ENCODE measurements at places on chromosomes 5 and 9.

DNA sequence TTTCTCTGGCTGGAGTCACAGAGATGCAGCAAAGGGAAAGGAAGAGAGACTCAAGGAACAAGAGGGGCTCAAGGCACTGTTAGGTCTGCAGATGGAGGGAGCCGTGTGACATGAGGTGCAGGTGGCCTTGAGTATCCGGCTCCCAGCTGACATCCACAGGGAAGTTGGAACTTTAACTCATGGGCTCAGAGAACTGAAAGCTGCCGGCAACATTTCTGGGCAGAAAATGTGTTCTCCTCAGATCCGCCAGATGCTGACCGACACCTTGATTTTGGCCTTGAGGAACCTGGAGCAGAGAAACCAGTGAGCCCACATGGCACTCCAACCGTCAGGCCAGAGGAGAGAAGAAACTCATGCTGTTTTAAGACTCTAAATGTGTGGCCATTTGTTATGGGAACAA, 258.1 kb upstream of the IRX2 start:
- no peak for DNase-seq

- DNase-seq = peak; percentile 44
These were observed 9.5 kb downstream of the TOR4A start for GRCh38 chr9:137286975-137287383.

- DNase-seq = no peak
These were observed 112.2 kb downstream of the MTX3 start for GRCh38 chr5:79878721-79879336.

- DNase-seq = no peak
These were observed 166.0 kb upstream of the IRX2 start for GRCh38 chr5:2917524-2917923.

DNA sequence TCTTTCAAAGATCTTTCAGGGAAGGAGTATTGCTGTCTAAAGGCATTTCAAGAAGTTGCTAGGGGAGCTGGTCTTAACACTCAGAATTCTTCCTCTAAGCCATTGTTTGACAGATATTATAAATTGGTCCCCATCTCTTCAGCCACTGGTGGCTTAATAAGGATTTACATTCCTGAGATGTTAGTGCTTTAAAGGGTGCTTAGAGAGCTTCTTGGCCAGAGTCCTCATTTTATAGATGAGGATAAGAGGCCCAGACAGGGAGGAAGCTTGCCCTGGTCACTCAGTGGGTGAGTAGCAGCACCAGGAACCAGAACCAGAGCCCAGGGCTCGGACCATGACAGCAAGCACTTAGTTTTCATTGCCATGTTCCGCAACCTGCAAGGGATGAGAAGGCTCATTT, 53.2 kb downstream of the GALNT10 start:
- no peak for DNase-seq

DNA sequence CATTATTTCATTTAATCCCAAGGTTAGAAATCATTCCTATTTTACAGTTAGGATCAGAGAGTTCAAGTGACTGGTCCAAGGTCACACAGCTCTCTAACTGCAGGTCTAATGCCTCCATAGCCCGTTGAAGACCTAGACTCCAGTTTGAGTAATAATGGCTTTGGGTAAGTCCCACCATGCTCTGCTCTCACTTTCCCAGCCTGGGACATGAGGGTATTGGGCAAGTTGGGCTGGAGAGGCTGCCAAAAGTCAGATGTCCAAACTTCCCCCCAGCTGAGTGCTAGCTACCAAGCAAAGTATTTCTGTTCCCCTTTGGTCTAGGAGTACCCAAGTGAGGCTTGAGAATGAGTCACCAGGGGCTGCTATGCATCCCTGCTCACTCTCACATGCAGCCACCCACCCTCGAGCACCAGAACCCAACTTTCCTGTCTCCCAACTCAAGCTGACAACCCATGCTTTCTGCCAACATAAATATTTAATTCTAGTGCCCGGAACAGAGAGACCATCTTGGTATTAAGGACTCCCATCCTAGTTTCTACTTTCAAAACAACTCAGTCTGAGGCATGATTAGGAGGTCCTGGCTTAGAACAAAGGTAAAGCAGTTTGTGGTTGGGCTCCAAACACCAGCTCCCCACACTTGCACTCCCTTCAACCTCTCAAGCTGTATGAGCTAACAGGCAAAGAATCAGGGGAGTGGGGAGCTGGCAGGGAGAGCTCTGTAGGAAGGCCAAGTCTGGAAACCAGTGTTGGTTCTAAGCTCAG, 236.5 kb upstream of the TRIM32 start:
- no peak for DNase-seq

- DNase-seq = no peak
These were observed 182.2 kb upstream of the GRIA1 start for GRCh38 chr5:153308282-153308681.

DNA sequence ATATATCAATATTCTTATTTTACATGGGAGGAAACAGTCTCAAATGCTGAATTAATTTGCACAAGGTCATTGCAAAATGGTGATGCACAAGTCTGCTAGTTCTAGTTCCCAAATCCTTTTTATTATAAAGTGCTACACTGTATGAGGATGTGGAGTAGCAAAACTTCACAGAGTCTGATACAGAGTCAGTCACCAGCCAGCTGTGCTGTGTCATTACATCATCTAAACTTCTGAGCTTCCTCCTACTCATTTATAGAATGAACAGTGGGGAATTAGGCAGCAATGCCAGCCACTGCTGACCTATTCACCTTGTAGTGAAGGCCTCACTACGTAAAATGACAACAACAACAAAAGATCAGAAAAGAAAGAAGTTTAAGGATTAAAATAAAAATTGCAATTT, 357.8 kb downstream of the TMEM167A start:
- no peak for DNase-seq

DNA sequence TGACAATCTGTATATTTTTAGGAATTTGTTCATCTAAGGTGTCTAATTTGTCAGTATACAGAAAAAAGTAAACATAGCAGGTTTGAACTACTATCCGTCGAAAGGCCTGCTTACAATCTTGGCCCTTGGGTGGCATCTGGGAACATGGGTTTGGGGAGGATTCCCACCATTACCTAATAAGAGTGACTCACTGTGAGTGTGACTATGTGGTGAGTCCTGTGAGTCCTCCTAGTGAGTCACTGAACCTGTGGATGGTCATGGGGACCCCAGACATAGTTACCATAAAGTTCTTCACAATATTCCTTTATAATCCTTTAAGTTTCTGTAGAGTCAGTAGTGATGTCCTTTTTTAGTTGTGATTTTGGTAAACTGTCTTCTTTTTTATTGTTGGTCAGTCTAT, 37.0 kb downstream of the RNF130 start:
- DNase-seq = no peak

- no peak for DNase-seq
These were observed 2.1 kb downstream of the C9orf78 start for GRCh38 chr9:129832982-129833381.

DNA sequence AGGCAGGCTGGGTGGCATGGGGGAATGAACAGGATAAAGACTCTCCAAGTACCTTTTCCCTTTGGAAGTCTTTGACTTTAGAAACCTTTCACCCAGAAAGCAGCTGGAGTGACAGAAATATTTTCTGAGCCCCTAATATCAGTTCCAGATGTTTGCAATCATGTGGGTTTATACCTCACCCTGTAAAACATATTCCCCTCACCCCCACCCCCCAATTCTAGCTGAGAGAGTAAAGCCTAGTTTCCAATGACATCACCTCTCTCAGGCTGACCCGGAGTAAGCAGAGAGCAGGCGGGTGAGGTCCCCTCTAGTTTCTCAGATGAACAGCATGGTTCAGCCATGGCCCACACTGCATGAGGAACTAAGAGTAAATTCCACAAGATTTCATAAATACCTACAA, 82.9 kb upstream of the TRIM32 start:
- DNase-seq = no peak

GRCh38 chr9:1049641-1050040, 516 bp upstream of the DMRT2 start:
- peak; percentile 51 for DNase-seq

DNA sequence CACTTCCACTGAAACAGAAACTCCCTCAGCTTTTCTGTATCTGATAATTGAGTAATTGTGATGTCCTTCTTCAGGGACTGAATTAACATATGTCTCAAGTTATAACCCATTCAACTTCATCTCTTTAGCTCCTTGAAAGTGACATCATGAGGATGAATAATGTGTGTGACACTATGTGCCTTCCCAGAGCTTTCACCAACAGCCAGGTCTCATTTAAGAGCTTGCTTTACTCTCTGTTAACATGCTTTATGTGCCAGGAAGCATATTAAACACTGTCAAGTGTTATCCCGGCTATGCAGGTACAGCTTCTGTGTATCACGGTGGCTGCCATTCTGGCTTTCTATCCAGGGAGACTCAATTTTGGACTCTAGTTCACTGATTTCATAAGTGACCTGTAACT, 799.9 kb downstream of the CDH12 start:
- peak; percentile 85 for DNase-seq

DNA sequence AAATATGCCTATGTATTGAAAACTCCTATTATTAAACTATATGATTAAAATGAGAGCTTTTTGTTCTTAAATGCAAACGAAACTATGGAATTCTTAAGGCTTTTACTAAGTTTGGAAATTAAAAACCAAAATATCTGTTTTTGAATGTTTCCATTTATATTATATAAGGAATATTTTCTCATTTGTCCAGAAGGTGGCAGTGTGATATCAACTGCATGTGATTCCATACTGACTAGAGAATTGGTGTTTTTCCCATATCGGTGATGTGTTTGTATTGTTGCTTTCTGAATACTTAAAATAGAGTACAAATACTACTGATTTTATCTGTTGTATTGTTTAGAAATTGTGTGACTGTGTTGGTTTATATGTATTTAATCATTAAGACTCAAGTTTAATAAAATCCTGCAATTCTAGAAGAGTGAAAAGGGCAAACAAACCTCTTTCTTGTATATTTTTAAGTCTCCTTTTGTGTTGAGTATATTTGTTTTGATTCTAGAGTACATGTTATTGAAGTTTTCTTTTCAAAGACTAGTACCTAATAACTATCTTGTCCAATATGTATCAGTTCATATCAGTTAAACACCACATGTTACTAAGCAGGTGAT, 320.8 kb downstream of the CCDC171 start:
- peak; percentile 36 for DNase-seq

GRCh38 chr9:126159430-126160060, 167.1 kb upstream of the MVB12B start:
- no peak for DNase-seq

DNA sequence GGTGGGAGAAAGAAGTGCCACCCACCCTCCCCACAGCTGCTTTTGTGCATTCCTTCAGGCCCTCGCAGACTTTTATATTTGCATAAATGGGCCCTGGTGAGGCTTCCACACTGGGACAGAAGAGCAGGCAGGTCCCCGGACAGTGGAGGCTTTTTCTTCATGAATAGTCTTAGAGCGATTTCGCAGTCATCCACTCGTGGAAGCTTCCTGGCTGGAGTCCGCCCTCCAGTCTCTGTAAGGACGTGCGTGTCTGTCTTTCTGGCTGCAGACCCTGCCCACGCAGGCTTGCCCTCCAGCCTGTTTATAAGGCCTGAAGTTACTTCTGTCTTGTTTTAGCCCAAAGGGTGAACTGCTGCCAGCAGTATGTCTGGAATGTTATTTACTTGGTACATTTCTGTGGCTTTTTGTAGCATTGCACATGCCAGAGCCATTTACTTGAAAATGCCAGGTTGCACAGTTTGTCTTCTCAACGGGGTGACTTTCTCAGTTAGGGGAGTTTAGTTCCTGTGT, 195.7 kb downstream of the AOPEP start:
- DNase-seq = no peak

GRCh38 chr9:111659691-111660090, 1.7 kb upstream of the GNG10 start:
- no peak for DNase-seq

- no peak for DNase-seq
These were observed 588 bp upstream of the PLPP1 start for GRCh38 chr5:55535199-55535905.

DNA sequence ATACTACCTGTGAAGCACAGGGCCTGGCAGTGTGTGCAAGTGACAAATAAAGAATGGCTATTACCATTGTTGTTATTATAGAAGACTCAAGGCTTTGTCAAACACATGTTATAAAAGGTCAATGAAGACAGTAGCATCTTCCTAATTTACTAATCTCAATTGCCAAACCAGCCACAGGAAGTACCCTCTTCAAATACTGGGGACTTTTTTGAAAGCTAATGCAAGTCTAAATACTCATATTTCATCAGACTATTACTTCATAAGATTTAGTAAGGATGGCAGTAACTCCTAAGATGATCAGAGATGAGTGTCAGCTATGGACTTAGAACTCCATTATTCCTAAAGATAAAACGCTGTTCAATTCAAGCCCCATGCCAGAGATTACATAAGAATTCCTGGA, 43.0 kb downstream of the GNAQ start:
- no peak for DNase-seq

GRCh38 chr9:27851858-27852257, 278.6 kb upstream of the C9orf72 start:
- DNase-seq = no peak

GRCh38 chr9:98940276-98940675, 3.4 kb upstream of the COL15A1 start:
- no peak for DNase-seq

- DNase-seq = no peak
These were observed 96.0 kb downstream of the TARS1 start for GRCh38 chr5:33536802-33537201.

GRCh38 chr5:28027851-28028250, 989.5 kb upstream of the CDH9 start:
- no peak for DNase-seq

- no peak for DNase-seq
These were observed 64.9 kb downstream of the PTTG1 start for GRCh38 chr5:160486573-160486972.

GRCh38 chr5:109006129-109006528, 258.4 kb downstream of the FER start:
- DNase-seq = no peak

- no peak for DNase-seq
These were observed 9.2 kb downstream of the TAF11L12 start for GRCh38 chr5:17619354-17619753.

GRCh38 chr5:75960129-75960528, 123.1 kb upstream of the SV2C start:
- no peak for DNase-seq

- DNase-seq = no peak
These were observed 6.9 kb upstream of the SPATA31C1 start for GRCh38 chr9:87910821-87911220.

- no peak for DNase-seq
These were observed 25.8 kb downstream of the THBS4 start for GRCh38 chr5:80060966-80061365.

DNA sequence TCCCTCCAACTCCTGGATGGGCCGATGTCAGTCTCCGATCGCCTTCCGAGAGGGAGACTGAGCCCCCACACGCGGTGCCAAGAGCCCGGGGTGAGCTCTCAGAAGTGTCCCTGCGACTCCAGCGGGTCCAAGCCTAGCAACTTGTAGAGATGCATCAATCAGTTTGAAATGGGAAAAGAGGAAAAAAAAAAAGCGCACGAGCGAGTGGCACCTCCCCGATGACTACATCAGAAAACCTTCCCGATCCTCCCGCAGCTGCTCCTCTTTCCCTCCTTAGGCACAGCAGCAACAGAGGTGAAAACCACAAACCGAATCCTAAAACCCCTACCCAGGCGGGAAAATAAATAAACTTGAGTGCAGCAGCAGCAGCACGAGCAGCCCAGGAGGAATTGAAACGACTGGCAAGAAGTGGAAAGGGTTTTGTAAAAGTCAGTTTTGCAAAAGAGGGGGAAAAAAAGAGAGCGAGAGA, 1.0 kb upstream of the EFNA5 start:
- no peak for DNase-seq

- no peak for DNase-seq
These were observed 90.8 kb downstream of the ARHGAP26 start for GRCh38 chr5:142861011-142861410.

- DNase-seq = no peak
These were observed 44.4 kb downstream of the GALNT12 start for GRCh38 chr9:98851730-98852459.

GRCh38 chr5:33848554-33848953, 43.2 kb downstream of the ADAMTS12 start:
- DNase-seq = no peak
